ENCODE measurements at places on chromosomes 6 and 20. TPM values are rescaled to one million over a fixed set of nuclear protein-coding genes. Genes with fewer than 3 reads are reported as not detected.

DNA sequence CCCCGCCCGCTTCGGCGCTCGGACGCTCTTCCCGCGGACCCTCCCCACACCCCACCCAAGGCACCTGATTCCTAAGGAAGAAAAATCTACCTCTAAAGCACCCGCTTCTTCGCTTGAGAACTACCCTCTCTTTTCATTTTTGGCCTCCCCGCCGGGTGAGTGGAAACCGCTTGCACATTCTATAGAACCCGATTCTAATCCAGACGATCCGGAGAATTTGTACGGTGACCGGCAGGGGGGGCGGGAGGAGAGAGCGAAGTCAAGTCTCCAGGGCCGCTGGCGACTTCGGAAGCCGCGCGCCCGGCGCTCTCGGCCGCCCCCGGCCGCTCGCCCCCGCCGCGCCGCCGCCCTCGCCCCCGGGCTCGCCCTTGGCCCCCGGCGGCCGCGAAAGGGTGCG, at the start of gene RBM24:
Gene RBM24, plus strand, starts transcription at position 262 of the 397 bp plus-strand sequence. CDS start 221 bp downstream, outside the sequence.
- peak within 1 kb of the TSS; percentile 32 for H3K4me3 ChIP-seq
- DNase-seq: peak; percentile 87
- H3K36me3 ChIP-seq: no peaks in the 10 kb centered on the region
- H3K4me1 ChIP-seq: no peaks in the 10 kb centered on the region
- H3K27me3 ChIP-seq: no peaks in the 10 kb centered on the region

DNA sequence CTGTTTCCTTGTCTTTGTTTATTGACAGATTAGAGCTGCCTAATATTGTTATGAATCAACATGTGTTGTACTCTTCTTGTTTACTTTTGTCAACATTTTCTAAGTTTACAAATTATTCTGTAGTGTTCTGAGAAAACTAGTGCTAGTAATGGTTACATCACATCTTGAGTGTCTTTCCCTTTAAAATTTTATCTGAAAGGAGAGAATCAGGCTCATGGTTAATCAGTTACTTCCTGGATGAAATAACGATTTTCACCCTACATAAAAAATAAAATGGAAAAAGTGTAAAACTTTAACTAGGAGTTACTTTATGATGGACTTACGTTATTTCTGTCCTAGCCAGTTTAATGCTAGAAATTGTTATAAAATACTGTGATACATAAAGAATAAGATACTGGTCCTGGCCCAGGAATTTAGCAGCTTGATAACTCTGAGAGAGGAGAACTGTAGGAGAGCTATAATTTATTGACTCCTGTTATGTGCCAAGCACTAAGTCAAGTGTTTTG, 26.4 kb upstream of the BMP5 start:
- H3K27me3 ChIP-seq: no peaks in the 10 kb centered on the region
- no peak for DNase-seq
- H3K4me1 ChIP-seq: no peaks in the 10 kb centered on the region
- H3K27ac ChIP-seq: no peak overlapping the region
- H3K4me3 ChIP-seq: no peak overlapping the region

The MROH8 gene
- 4.0 TPM for total RNA-seq

DNA sequence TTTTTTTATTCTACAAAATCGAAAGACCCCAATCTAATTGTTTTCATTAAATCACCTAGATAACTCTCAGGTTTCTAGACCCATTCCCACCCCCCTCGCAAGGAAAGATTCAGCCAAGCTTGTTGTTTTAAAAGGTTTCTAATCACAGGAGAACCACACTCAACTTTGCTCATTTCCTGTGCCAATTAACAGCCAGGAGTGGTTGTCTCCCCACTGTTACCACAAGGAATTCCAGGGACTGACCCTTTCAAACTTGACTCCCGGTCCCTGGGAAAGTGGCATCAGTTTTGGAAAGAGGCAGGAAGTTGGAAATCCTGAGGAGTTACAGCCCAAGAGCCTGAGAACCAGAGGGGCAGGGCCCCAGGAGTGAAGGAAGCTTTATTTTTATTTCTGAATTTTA, 561.3 kb upstream of the JAG1 start:
- DNase-seq: no peak
- no peak overlapping the region for H3K27ac ChIP-seq
- no peaks in the 10 kb centered on the region for H3K36me3 ChIP-seq

- H3K27ac ChIP-seq: no peak overlapping the region
- peaks cover 8% of the 10 kb centered on the region for H3K4me1 ChIP-seq
- H3K4me3 ChIP-seq: no peak overlapping the region
Observed at GRCh38 chr6:72624557-72625160, 2.8 kb downstream of the KCNQ5 start.

DNA sequence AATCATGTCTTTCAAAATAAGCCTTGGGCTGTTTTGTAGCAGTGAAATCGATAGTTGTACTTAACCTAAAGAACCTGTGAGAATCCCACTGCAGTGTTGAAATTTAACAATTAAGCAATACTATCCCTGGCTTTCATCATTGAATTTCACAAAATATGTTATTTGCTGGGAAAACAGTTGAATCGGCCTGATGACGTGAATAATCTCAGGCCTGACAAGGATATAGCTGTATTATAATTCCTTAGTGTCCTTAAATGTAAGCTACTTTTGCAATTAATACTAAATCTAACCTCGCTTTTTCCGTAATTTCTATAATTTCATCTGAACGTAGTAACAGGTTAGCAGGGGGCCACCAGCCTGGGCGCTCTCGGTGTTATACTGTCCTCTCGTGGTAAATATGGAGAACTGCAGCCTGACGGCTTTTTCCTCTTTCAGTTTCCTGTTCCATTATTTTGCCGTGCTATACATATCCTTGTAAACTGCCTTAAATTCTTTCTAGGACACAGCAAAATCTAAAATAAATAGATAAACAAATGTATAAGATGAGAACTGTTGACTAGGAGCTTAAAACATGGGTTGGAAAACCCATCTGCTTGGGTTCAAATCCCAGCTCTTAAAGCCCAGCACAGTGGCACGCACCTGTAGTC, 24.0 kb downstream of the MTFR2 start:
- no peak overlapping the region for H3K27ac ChIP-seq
- H3K4me3 ChIP-seq: no peak overlapping the region
- H3K4me1 ChIP-seq: no peaks in the 10 kb centered on the region
- H3K36me3 ChIP-seq: no peaks in the 10 kb centered on the region

DNA sequence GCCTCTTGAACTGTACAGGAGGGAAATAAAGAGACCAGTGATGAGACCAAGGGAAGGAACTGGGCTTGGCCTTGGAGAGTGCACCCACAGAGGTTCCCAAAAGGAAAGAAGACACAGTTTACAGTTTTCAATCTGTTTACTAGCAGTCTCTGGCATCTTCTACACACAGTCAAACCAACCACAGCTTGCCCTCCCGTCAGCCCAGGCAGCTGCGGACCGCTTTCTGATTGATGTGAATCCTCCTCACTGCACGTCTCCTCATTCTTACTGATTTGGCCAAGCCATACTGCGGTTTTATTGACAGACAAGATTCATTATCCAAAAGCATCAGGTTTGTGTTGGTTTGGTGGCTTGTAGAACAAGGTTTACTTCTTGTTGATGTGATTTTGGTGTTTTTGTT, 104.5 kb upstream of the ASF1A start:
- H3K27ac ChIP-seq: no peak overlapping the region
- no peaks in the 10 kb centered on the region for H3K36me3 ChIP-seq
- DNase-seq: no peak

- no peak overlapping the region for H3K4me3 ChIP-seq
- no peaks in the 10 kb centered on the region for H3K36me3 ChIP-seq
- H3K27me3 ChIP-seq: no peaks in the 10 kb centered on the region
- DNase-seq: no peak
- H3K27ac ChIP-seq: no peak overlapping the region
- H3K4me1 ChIP-seq: no peaks in the 10 kb centered on the region
Observed at GRCh38 chr6:20366082-20366830, 35.4 kb upstream of the E2F3 start.

DNA sequence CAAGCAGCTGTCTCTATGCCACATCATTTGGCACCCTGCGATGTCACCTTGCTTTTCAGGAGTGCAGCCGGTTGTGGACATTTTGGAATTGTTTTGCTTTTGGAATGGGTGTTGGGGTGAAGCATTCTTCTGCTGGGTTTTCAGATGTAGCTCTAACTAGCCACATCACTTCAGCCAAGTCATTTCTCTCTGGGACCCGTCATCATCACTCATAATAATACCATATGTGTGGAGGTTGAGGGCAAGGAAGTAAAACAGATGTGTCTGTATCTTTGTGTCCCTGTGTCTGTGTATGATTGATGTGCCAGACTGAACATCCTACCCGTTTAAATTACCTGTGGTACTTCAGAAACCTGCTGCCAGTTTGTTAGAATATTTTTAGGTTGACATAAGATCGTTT, 49.5 kb upstream of the TULP4 start:
- DNase-seq: no peak
- no peak overlapping the region for H3K4me3 ChIP-seq
- no peaks in the 10 kb centered on the region for H3K27me3 ChIP-seq
- no peaks in the 10 kb centered on the region for H3K36me3 ChIP-seq
- no peak overlapping the region for H3K27ac ChIP-seq
- H3K4me1 ChIP-seq: no peaks in the 10 kb centered on the region

- DNase-seq: peak; percentile 67
- peaks cover 7% of the 10 kb centered on the region for H3K36me3 ChIP-seq
- peaks cover 2% of the 10 kb centered on the region for H3K4me1 ChIP-seq
- no peak overlapping the region for H3K4me3 ChIP-seq
Observed at GRCh38 chr6:132812255-132812732, 2.1 kb upstream of the RPS12 start.

The MUC22 gene
- 0.11 TPM for total RNA-seq

DNA sequence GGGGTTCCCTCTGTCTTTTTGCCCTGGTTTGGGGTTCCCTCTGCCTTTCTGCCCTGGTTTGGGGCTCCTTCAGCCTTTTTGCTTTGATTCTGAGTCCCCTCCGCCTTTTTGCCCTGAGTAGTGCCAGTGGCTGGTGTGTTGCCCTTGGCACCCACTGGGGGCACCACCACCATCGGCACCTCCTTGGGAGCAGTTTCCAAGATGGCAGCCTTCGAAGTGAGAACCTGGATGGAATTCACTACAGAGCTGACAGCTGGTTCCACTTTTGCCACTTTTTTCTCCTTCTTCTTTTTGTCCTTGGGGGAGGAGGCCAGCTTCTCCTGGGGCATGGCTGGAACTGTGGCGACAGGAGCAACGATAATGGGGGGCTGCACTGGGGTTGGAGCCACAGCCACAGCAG, 22.2 kb downstream of the RRBP1 start:
- no peak overlapping the region for H3K27ac ChIP-seq
- DNase-seq: no peak
- peaks cover 9% of the 10 kb centered on the region for H3K36me3 ChIP-seq
- no peaks in the 10 kb centered on the region for H3K27me3 ChIP-seq
- no peaks in the 10 kb centered on the region for H3K4me1 ChIP-seq

The MAPK13 gene
- 73.3 TPM for total RNA-seq

- no peak overlapping the region for H3K4me3 ChIP-seq
- H3K36me3 ChIP-seq: no peaks in the 10 kb centered on the region
- no peak for DNase-seq
- no peaks in the 10 kb centered on the region for H3K27me3 ChIP-seq
- no peak overlapping the region for H3K27ac ChIP-seq
Observed at GRCh38 chr6:116385921-116386320, 15.2 kb downstream of the DSE start.

The CD40 gene
- 20.4 TPM for total RNA-seq

GRCh38 chr6:34919651-34920050, 30.6 kb downstream of the ANKS1A start:
- H3K4me1 ChIP-seq: no peaks in the 10 kb centered on the region
- no peak overlapping the region for H3K4me3 ChIP-seq
- H3K27ac ChIP-seq: no peak overlapping the region
- H3K36me3 ChIP-seq: no peaks in the 10 kb centered on the region
- H3K27me3 ChIP-seq: no peaks in the 10 kb centered on the region
- no peak for DNase-seq

DNA sequence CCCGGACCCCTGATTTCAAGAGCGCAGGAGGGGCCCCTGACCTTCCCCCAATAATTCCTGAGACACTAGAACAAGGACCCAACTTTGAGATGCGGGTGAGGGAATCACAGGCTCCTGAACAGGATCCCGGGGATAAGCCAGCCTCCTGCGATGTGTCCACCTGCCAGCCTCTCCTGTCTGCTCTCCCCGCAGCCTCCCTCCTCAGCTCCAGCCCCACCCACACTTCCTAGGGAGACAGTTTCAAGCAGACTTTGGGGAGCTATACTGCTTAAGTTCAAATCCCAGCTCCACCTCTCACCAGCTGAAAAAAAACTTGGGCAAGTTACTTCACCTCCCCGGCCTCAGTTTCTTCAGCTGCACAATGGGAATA, 50.8 kb downstream of the GRM4 start:
- H3K27me3 ChIP-seq: peaks cover 2% of the 10 kb centered on the region
- H3K4me1 ChIP-seq: no peaks in the 10 kb centered on the region
- no peak for DNase-seq
- no peak overlapping the region for H3K4me3 ChIP-seq

- DNase-seq: peak; percentile 57
- H3K27ac ChIP-seq: no peak overlapping the region
- H3K4me1 ChIP-seq: no peaks in the 10 kb centered on the region
Observed at GRCh38 chr20:21808863-21809664, 103.6 kb downstream of the PAX1 start.

- no peak overlapping the region for H3K4me3 ChIP-seq
- no peak for DNase-seq
- no peaks in the 10 kb centered on the region for H3K36me3 ChIP-seq
- H3K27me3 ChIP-seq: no peaks in the 10 kb centered on the region
Observed at GRCh38 chr6:129695373-129696027, 14.5 kb downstream of the ARHGAP18 start.
